ENCODE measurements at places on chromosomes 3 and 15. TPM values are rescaled to one million over a fixed set of nuclear protein-coding genes. Genes with fewer than 3 reads are reported as not detected.

DNA sequence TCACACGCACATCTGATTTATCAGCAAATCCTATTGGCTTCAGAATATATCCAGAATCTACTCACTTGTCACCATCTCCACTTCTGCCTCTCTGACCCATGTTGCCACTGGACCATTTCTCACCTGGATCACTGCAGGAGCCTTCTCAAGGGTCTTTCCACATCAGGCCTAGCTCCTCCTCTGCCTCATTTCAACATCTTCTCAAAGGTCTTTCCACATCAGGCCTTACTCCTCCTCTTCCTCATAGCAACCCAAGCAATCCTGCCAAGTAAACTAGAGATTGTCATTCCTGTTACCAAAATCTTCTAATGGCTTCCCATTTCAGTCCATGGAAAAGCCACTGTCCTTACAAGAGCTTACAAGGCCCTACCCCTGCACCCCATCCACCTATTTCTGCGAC, 18.0 kb upstream of the DUT start:
- H3K4me3 ChIP-seq, result no peak overlapping the region
- H3K4me1 ChIP-seq, result no peaks in the 10 kb centered on the region
- no peaks in the 10 kb centered on the region for H3K36me3 ChIP-seq

DNA sequence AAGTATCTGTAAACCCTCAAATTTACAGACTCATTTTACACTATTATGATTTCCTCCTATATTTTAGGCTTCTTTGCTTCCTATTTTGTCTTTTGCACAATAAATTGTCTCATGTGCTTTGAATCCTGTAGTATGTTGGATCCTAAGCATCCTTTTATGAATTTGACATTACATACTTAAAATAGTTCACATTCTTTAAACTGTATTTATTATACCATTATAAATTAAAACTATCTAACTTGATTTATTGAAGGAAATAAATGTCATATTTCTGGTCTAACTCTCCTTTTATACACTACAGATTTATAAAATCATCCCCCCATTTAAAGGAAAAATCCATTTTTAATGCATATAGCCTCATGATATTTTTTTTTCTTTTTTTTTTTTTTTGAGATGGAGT, 32.6 kb downstream of the EHHADH start:
- H3K4me3 ChIP-seq, result no peak overlapping the region
- H3K4me1 ChIP-seq, result 0 out of 2 replicates have a peak, but pooled peaks cover 2% of the 10 kb centered on the region
- H3K36me3 ChIP-seq, result no peaks in the 10 kb centered on the region
- H3K27me3 ChIP-seq, result no peaks in the 10 kb centered on the region
- no peak for DNase-seq

Gene SCG3
- total RNA-seq, result not detected

DNA sequence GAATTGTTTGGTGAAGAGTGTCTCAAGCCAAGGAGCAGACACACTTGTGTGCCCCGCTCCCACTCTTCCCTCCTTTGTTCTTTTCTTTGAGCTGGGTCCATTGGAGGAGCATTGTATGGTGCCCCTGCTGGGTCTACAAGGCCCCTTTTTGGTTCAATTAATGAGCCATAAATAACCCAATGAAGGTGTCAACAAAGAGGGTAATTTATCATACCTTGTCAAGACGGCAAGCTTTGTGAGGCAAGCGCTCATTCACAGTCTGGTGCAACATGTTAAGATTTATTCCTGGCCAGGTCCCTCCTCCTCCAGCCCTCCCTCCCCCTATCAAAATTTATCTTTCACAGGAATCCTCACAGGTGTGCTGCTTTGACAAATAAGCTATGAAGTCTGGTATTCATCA, 300.1 kb downstream of the RORA start:
- no peaks in the 10 kb centered on the region for H3K36me3 ChIP-seq
- DNase-seq, result no peak
- no peak overlapping the region for H3K4me3 ChIP-seq
- peaks cover 21% of the 10 kb centered on the region for H3K4me1 ChIP-seq
- H3K27me3 ChIP-seq, result no peaks in the 10 kb centered on the region
- no peak overlapping the region for H3K27ac ChIP-seq

Gene PAQR5
- 5.1 TPM for total RNA-seq

DNA sequence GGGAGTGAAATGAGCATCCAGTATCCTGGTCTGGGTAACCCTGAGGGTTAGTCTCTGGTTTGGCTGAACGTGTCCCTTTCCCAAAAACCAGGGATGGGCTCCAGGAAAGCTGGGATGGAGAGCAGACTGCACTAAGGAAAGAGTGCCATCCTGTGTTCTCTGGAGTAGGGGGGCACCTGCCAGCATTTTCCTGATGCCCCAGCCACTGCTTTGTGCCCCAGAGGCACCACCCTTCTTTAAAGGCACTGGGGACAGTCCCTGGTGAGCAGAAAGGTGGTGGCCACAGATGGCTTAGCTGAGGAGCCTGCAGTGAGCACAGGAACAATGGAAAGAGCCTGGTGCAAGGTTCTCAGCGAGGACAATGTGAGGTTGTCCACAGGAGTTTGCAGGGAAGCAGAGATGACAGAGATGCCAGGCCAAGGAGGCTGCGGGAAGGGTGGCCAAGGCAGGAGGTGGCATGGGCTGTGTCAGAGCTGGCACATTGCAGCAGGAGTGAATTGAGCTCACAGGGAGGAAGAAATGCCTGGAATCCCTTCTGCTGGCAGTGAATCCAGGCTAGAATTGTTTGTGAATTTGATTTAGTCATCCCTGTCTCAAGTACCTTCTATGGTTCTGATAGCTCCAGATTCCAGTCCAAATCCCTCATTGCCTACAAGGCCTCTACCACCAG, 39.9 kb downstream of the AMOTL2 start:
- peak overlapping the region; percentile 97 for H3K27ac ChIP-seq
- H3K4me3 ChIP-seq, result no peak overlapping the region
- peaks cover 89% of the 10 kb centered on the region for H3K4me1 ChIP-seq
- no peaks in the 10 kb centered on the region for H3K36me3 ChIP-seq

Gene ANKRD63
- total RNA-seq, result not detected

- peaks cover 53% of the 10 kb centered on the region for H3K27me3 ChIP-seq
- no peak overlapping the region for H3K27ac ChIP-seq
- no peaks in the 10 kb centered on the region for H3K36me3 ChIP-seq
- peak; percentile 62 for DNase-seq
These were observed 8.6 kb upstream of the SST start for GRCh38 chr3:187678726-187679268.

DNA sequence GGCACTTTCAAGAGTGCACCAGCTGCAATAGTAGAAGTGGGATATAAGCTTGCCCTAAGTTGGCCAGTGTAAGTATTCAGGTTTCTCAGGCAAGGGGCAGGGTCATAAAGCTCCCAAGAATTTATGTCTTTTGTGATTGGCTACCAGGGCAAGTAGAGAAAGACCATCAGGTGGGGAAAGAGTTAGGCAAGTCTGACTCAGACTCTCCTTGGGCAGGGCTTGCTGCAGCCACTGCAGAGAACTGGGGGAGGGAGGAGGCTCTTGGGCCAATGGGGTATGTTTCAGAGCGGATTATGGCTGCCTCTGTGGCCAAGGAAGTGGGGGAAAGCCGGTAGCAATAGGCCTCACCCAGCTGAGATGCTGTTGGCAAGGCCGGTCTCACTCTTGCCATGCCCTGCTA, 44.6 kb upstream of the SLC25A36 start:
- no peaks in the 10 kb centered on the region for H3K27me3 ChIP-seq
- no peaks in the 10 kb centered on the region for H3K36me3 ChIP-seq
- no peaks in the 10 kb centered on the region for H3K4me1 ChIP-seq
- H3K4me3 ChIP-seq, result no peak overlapping the region
- no peak for DNase-seq

- no peaks in the 10 kb centered on the region for H3K36me3 ChIP-seq
- H3K27me3 ChIP-seq, result no peaks in the 10 kb centered on the region
- H3K27ac ChIP-seq, result no peak overlapping the region
- H3K4me3 ChIP-seq, result no peak overlapping the region
These were observed 261.4 kb downstream of the EPHA3 start for GRCh38 chr3:89368846-89369245.

Gene IREB2
- 48.8 TPM for total RNA-seq

DNA sequence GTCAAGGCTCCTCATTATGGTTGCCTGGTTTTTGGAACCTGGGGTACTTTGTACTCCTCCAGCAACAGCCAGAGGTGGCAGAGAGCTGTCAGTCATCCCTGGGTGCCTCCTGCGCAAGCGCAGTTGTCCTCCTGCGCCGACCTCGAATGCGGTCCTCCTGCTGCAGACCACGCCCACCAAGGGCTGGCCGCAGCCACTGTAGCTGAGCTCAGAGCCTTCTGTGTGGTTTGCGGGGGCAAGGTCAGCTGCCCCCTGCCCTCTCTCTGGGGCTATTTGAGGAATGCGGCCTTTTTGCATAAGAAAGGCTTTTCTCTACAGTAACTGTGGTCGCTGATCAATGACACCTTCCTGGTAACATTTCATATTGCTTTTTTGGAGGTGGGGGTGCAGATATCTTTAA, 131.3 kb upstream of the SNRPN start:
- H3K36me3 ChIP-seq, result no peaks in the 10 kb centered on the region
- no peak overlapping the region for H3K27ac ChIP-seq
- DNase-seq, result no peak
- no peaks in the 10 kb centered on the region for H3K4me1 ChIP-seq
- no peak overlapping the region for H3K4me3 ChIP-seq

Gene FAM107A
- total RNA-seq, result not detected

DNA sequence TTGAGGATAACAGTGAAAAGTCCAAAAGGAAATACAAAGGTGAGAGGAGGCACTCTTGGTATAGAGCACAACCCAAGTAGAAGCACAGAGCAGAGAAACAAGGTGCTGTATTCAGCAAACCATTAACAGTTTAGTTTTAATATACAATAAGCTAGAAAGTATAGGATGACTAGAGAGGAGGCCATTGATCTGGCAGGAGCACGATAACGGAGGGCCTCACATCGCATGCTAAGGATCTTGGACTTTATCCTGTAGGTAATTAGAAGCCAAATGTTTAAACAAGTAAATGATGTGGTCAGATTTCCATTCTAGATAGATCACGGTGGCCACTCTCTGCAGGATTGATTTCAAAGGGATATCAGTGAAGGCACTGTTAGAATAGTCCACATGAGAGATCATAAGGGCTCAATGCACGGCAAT, 935.0 kb downstream of the ROBO1 start:
- no peak overlapping the region for H3K4me3 ChIP-seq
- no peak overlapping the region for H3K27ac ChIP-seq
- H3K4me1 ChIP-seq, result no peaks in the 10 kb centered on the region
- no peak for DNase-seq

GRCh38 chr3:4351164-4351855, 48.1 kb downstream of the SETMAR start:
- no peaks in the 10 kb centered on the region for H3K4me1 ChIP-seq
- no peak overlapping the region for H3K4me3 ChIP-seq
- H3K36me3 ChIP-seq, result no peaks in the 10 kb centered on the region
- DNase-seq, result no peak
- H3K27me3 ChIP-seq, result no peaks in the 10 kb centered on the region
- no peak overlapping the region for H3K27ac ChIP-seq

- H3K27me3 ChIP-seq, result no peaks in the 10 kb centered on the region
- peak; percentile 2 for DNase-seq
- peak overlapping the region; percentile 66 for H3K4me3 ChIP-seq
- peak overlapping the region; percentile 51 for H3K27ac ChIP-seq
These were observed 901 bp downstream of the ICE2 start for GRCh38 chr15:60477916-60478565.

GRCh38 chr15:70748281-70748747, 15.0 kb downstream of the UACA start:
- peaks cover 5% of the 10 kb centered on the region for H3K4me1 ChIP-seq
- H3K27ac ChIP-seq, result no peak overlapping the region
- no peaks in the 10 kb centered on the region for H3K27me3 ChIP-seq
- no peak overlapping the region for H3K4me3 ChIP-seq
- H3K36me3 ChIP-seq, result no peaks in the 10 kb centered on the region

- H3K4me1 ChIP-seq, result no peaks in the 10 kb centered on the region
- H3K4me3 ChIP-seq, result no peak overlapping the region
- no peak overlapping the region for H3K27ac ChIP-seq
- DNase-seq, result no peak
These were observed 408.4 kb downstream of the PLOD2 start for GRCh38 chr3:145752576-145752975.

GRCh38 chr15:42331235-42331634, 28.1 kb upstream of the CAPN3 start:
- no peak for DNase-seq
- H3K27me3 ChIP-seq, result no peaks in the 10 kb centered on the region
- H3K27ac ChIP-seq, result no peak overlapping the region

- DNase-seq, result no peak
- H3K4me3 ChIP-seq, result no peak overlapping the region
- no peak overlapping the region for H3K27ac ChIP-seq
These were observed 28.4 kb upstream of the CCNL1 start for GRCh38 chr3:157188391-157188790.

DNA sequence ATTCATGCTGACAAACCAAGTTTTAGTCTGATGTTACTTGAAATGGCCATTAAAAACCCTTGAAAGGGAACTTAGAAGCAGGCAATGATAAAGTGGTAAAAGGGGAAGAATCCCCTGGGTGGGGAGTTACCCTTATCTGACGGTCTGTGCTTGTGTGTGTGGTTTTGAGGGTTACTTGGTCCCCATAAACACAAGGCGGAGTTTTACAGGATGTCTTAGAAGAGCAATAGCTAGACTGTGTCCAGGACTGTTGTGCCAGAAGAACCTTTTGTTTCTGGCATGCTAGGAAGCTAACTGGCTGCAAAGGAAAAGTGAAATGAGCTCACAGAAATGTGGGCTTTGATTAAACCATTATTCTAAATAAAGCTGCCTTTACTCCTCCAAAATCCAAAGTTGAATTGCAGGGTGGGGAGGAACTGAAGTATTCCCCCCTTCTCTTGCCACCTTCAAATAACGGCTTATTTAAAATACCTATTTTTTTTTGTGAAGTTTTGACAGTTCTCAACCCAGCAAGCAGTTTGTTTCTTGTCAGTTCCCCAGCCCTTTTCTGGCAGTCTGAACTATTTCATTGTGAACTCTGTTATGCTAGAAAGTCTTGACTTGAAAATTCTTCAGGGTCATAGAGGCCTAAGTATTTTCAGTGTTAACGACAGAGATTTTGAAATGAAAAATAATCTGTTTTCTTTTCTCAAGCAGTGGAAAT, 443.5 kb downstream of the OTOL1 start:
- no peaks in the 10 kb centered on the region for H3K4me1 ChIP-seq
- no peaks in the 10 kb centered on the region for H3K36me3 ChIP-seq
- no peak for DNase-seq
- no peaks in the 10 kb centered on the region for H3K27me3 ChIP-seq

- no peaks in the 10 kb centered on the region for H3K27me3 ChIP-seq
- H3K4me3 ChIP-seq, result no peak overlapping the region
- DNase-seq, result no peak
- H3K36me3 ChIP-seq, result no peaks in the 10 kb centered on the region
These were observed 25.5 kb downstream of the RTP1 start for GRCh38 chr3:187222801-187223200.
